Glutamatergic neuron (in vitro differentiated cells): ENCODE measurements at places on chromosomes 13 and 19. TPM values are rescaled to one million over a fixed set of nuclear protein-coding genes. Genes with fewer than 3 reads are reported as not detected.

Gene SHISA2
- total RNA-seq: 34.1 TPM

Gene TUBB4A
- total RNA-seq: 225 TPM

Gene KIR3DL1
- not detected for total RNA-seq

Gene CYP4F12
- total RNA-seq: not detected

Gene ZNF440
- 20.3 TPM for total RNA-seq

- H3K27ac ChIP-seq: peak overlapping the region; percentile 39
- peaks cover 15% of the 10 kb centered on the region for H3K4me1 ChIP-seq
- peak overlapping the region; percentile 6 for H3K4me3 ChIP-seq
- H3K36me3 ChIP-seq: no peaks in the 10 kb centered on the region
Measured at GRCh38 chr13:94109715-94110374, 369.6 kb downstream of the DCT start.

- H3K4me1 ChIP-seq: peaks cover 8% of the 10 kb centered on the region
- H3K27ac ChIP-seq: no peak overlapping the region
- peaks cover 9% of the 10 kb centered on the region for H3K27me3 ChIP-seq
- H3K36me3 ChIP-seq: peaks cover 27% of the 10 kb centered on the region
- H3K4me3 ChIP-seq: no peak overlapping the region
Measured at GRCh38 chr19:55597501-55597921, 1.8 kb downstream of the FIZ1 start.

GRCh38 chr19:1847348-1847683, 967 bp downstream of the REXO1 start:
- H3K27me3 ChIP-seq: peaks cover 8% of the 10 kb centered on the region
- peaks cover 21% of the 10 kb centered on the region for H3K4me1 ChIP-seq
- no peaks in the 10 kb centered on the region for H3K36me3 ChIP-seq
- DNase-seq: no peak
- peak overlapping the region; percentile 95 for H3K27ac ChIP-seq

DNA sequence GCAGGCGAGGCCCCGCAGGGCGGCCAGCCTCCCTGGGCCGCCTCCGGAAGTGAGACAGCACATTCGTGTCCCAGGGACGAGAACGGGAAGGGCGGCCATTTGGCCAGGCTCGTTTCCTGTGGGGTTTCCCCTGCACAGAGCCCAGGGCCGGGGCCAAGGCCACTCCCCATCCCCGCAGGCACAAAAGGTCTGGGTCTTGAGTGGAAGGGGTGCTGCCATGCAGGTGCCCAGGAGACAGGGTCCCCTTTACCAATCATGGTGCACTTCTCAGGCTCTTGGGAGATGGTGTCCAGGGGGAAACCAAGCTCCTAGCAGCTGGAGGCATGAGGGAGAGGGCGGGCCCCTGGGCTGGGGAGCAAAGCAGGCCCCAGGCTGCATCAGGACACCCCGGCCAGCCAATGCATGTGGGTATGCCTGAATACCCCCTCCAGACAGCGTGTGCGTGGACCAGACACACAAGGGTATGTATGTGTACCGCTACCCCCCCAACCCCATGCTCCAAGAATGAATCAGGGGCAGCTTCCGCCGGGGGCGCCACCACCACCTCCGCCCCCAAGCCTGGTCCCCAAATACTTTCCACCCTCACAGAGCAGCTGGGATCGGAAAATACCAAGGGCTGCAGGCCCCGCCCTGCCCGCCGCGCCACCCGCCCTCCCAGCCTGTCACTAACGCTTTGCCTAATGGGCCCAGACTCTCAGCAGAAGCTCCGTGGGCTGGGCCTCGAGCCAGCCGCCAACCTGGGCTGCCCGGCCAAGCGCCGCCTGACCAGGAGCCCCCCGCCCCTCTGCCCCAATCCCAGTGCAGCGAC, 37.6 kb upstream of the NANOS3 start:
- no peak overlapping the region for H3K27ac ChIP-seq
- no peak overlapping the region for H3K4me3 ChIP-seq
- H3K27me3 ChIP-seq: no peaks in the 10 kb centered on the region
- H3K4me1 ChIP-seq: peaks cover 1% of the 10 kb centered on the region
- H3K36me3 ChIP-seq: no peaks in the 10 kb centered on the region
- DNase-seq: no peak

DNA sequence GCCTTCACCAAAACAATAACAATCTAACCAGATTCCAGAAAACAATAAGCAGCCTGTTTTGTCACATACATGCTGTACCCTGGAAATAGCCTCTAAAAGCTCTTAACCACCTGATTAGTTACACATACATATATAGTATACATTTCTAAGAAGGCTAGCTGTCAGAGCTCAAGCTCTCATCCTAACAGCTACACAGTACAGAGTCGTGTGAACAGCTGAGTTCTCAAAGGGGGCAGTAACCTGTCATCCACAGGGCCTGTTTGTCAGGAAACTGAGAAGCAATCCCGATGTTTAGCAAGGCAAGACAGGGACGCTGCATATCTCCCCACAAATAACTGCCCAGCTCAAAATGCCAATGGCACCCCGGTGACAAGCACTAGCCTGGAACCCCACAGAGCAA, 56.9 kb downstream of the STK24 start:
- DNase-seq: no peak
- peaks cover 5% of the 10 kb centered on the region for H3K36me3 ChIP-seq
- H3K4me1 ChIP-seq: peaks cover 58% of the 10 kb centered on the region
- H3K27me3 ChIP-seq: peaks cover 16% of the 10 kb centered on the region
- peak overlapping the region; percentile 37 for H3K4me3 ChIP-seq
- H3K27ac ChIP-seq: peak overlapping the region; percentile 67

DNA sequence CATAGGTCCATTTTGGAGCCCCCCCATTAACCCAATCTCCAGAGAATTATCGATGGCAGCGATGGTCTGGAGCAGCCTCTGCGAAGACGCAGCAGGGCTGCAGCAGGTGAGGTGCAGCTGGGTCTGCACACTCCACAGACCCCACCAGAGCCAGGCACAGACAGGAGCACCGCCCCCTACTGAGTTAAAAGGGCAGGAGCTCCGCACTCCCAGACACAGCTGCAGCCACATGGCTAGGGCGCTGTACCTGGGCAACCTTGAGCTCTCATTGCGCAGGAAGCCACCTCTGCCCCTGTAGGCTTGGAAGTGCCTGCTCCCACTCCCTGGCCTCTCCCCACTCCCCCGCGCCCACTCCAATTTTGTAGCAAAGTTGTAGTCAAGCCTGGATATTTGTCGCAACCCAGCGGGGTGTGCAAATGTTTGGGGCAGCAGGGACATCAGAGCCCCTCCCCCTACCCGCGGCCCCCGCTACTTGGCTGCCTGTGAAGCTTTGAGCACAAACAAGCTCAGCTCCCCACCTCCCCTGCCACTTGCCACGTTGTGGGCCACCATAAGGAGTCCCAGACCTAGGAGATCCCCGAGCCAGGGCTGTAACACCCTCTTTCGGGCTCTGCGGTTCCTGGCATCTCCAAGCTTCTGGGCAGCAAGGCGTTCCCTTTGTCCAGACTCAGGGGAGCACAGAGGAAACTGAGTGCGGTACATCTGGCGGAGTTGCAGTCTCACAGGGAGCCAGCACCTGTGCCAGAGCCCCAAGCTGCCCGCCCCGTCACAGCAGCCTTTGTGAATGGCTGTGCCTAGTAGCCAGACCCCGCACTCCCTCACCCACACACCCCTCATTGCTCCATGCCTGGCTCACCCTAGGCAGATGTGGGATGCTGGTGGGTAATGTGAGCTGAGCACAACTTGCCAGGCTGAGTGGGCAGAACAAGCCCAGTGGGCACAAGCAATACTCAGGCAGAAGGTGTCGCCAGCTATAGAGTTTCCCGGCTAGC, 949.7 kb upstream of the SLITRK1 start:
- no peaks in the 10 kb centered on the region for H3K36me3 ChIP-seq
- DNase-seq: no peak
- peaks cover 3% of the 10 kb centered on the region for H3K27me3 ChIP-seq
- no peak overlapping the region for H3K4me3 ChIP-seq

DNA sequence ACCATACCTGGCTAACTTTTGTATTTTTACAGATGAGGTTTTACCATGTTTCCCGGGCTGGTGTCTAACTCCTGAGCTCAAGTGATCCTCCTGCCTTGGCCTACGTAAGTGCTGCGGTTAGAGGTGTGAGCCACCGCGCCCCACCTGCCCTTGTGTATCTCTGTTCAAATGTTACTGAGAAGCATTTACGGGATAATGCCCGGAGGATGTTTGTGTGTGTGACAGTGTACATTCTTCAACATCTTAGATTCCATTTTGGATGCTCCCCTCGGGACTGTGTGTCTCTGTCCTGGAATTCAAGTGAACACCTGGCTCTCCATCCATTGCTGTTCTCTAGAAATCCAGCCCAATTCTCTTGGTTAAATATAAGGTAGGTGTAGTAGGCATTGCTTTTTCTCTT, 93.7 kb downstream of the NLRP12 start:
- peaks cover 2% of the 10 kb centered on the region for H3K27me3 ChIP-seq
- no peak overlapping the region for H3K4me3 ChIP-seq
- no peak overlapping the region for H3K27ac ChIP-seq
- H3K4me1 ChIP-seq: no peaks in the 10 kb centered on the region
